ENCODE measurements at places on chromosomes 2 and 18.

DNA sequence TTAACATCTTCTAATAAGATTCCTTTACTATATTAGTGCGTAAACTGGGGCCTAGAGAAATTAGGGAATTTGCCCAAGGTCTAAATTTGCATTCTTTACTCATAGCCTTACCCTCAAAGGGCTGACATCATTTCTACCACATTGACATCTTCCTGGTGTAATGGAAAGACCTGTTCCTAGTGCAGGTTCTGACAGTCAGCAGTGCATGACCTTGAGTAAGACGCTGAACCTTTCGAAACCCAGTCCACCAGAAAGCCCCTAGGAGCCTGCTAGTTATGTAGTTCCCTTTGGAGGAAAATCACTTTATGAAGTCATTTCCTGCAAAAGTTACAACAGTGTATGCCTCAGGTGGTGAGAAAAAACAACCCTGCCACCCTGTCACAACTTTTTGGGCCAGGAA is 388.3 kb downstream of the TNS1 start:
- DNase-seq: no peak

DNA sequence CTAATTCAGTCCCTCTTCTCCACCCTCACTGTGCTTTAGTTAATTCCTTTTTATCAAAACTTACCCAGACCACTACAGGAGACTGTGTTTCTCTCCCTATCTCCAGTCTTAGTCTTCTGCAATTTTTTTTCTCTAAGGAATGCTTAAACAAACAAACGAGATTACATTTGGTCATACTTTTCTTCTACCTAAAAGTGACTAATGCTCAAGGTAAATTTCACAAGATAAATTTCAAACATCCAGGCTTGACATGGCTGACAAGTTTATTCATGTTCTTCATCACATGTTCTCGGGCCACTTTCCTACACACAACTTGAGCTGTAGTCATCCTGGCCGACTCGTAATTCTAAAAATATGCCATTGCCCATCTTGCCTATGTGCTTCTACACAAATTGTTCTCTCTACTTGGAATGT is 23.2 kb upstream of the ACSL3 start:
- no peak for DNase-seq

DNA sequence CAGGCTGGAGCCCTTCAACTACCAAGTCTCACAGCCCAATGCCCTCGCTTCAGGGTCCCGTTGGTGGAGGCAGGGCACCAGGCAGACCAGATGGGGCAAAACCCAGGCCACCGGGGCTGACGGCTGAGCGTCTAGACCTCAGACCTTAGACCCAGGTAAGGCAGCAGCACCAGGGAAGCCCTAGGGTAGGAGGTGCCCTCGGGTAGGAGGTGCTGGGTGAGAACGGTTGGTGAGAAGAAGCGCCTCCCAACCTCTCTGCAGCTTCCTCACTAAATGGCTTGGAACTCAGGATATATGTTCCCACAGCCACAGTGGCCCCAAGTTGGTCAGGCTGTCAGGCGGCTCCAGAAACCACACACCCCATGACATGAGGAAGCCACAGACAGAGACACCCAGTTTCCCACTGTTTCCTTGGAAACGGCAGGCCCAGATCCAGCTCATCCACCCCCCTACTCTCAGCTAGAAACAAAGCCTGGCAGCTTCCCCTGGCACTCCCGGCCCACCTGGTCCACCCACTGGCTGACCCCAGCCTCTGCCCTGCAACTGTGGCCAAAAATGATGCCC is 13.1 kb upstream of the MLPH start:
- DNase-seq: no peak

DNA sequence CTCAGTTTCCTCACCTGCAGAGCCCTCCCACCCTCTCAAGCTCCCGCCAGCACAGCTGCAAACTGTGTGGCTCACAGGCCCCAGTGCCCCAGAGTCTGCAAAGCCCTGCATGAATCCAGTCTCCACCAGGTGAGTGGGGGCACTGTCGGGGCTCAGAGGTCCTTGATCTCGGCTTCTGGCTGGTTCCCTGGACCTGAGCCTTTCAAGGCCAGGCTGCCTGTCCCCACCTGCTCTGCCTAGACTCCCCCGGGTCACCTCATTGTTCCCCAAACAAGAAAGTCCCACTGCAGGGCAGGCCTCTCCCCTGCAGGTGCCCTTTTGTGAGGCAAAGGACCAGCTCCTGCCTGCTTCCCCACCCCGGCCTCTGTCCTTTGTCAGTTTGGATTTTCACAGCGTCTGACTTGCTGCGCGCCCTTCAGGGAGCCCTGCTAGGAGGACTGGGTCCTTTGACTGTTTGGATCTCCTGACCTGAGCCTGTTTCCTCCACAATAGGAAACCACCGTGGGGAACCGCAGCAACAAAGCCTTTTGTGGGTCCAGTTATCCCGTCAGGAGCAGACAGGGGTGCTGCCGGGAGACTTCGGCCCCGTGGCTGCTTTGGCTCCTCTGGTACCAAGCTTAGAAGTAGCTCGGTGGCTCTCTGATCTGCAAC is 200.5 kb upstream of the HDAC4 start:
- no peak for DNase-seq

DNA sequence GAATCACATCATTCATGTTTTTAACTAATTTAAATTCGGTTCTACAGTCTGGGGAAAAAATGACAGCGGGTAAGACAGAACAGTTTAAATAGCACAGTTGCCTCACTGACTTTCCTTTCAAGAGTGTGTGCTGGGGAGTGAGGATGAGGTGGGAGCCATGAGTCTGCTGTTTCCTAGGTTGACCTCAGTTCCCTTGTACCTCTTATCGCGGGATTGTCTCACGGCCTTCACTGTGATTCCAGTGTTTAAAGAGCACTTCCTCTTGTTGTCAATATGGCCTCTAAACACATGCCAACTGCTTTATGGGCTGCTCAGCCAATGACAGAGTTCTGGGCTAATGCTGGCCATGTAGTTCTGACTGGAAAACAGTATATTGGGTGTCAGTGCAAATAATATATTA is 41.6 kb upstream of the ALMS1 start:
- no peak for DNase-seq

GRCh38 chr2:181231151-181231550 is 226.0 kb upstream of the ITGA4 start:
- no peak for DNase-seq

DNA sequence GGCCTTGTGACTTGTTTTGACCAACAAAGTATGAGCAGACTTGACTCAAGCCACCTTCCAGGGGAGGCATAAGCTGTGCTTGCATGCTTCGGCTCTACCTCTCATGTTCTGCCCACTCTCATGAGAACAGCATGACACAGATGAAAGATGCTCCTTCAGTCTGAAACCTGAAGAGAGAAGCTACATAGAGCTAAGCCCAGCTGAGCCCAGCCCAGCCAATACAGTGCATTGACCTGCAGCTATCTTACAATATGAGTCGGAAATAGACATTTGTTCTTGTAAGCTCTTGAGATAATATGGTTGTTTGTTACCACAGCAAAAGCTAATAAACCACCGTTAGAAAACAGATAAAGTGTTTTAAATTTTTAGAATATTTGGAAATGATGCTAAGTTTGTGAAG is 426.7 kb upstream of the PKDCC start:
- no peak for DNase-seq

DNA sequence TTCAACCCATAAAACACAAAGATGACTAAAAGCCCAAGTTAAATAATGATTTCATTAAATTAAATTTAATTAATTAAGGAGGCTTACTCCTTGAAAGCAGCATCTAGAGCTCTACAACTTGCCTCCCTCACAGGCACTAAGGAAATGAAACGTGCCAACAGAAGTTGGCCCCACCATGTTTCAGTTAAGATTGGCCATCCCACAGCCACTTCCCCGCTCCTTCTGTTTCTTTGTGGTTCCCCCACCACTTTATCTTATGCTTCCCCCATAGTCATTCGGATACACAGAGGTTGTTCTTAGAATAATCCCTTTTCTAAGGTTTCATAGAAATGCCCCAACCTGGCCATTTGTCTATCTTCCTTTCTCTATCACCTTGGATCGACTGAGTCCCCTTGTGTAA is 101.6 kb upstream of the RIOK3 start:
- DNase-seq: no peak

DNA sequence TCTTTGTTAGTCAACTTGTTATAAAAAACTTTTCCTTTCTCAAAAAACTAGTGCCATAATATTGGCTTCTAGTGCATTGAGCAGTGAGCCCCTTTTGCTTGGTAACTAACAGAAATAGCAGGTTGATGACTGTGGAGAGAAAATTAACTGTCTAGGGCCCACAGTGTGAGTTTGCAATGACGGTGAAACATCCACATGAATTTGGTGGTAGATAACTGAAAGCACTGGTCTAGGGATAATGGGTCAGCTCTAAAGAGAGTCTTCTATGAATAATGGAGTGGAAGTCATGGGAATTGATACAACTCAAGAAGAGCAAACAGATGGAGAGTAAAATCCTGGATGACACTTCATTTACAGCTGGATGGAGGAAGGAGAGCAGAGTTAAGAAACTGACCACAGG is 245.4 kb downstream of the METTL4 start:
- DNase-seq: no peak

- DNase-seq: no peak
Measured at GRCh38 chr2:57656198-57656597, 390.4 kb upstream of the VRK2 start.

GRCh38 chr18:56977309-56977708 is 169.6 kb upstream of the BOD1L2 start:
- no peak for DNase-seq

DNA sequence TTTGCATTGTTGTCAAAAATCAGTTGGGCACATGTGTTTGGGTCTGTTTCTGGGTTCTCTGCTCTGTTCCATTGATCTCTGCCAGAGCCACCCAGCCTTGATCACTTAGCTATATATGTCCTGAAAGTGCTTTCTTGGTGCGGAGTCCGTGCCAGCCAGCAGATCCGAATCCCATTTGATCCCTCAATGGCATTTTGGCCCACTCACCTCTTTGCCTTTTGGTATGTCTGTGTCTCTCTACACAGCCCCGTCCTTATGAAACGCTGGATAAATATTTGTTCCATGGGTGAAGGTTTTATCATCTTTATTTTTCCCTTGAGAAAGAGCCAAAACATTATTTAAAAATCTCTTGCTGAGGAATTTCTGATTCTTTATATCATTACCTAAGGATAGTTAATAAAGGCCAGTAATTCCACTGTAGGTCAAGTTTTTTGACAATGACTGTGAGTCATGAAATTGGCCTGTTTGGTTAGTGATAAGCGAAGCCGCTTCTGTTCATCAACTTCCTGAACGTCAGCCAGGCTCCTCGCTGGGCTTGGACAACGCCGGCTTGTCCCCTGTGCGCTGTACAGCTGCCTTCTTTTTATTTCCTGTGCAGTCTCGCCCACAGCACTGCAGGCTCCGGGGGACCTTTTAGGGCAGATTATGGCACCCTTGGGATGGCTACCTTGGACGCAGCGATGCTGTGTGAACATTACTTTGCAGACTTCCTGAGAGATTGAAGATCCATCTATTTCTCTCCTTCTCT is 24.9 kb downstream of the MTCL1 start:
- no peak for DNase-seq
